ENCODE measurements at places on chromosomes 3 and 15.
A peak's percentile ranks its signal among the peaks of the same experiment; 100 is the strongest.

- no peak for DNase-seq
Observed at GRCh38 chr3:155262295-155262694, 31.2 kb downstream of the STRIT1 start.

DNA sequence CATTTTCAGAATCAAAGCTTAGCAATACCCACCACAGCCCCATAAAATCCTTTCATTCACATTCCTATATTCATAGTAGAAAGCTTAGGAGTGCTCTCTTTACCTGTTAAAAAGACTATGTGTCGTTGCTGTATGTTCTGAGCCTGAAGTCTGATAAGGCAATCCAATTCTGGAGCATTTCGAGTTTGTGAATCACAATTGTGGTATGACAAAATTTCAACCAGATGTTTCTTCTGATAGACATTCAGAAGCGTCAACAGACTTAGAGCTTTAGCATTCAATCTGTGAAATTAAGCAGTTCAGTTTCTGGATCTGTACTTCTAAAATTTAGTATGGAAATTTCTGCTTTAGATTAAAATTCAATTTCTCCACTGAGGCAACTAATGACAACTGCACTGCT lies 58.3 kb downstream of the TASOR start:
- peak; percentile 32 for DNase-seq

DNA sequence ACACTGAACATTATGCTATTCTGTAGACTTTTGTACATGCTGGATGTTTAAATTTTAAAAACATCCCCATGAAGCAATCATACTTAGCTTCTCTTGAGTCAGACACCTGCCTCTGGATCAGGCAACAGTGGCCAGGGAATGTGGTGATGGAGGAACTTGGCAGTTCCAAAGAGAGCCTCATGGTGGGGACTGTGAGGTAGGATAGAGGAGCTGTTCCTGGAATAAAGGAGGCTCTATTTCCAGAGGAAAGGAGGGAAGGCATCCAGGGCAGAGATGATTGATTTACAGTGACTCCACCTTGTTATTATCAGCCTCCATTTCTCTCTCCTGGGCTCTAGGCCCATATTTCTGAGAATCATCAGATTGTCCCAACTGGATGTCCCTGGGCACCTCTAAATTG lies 35.0 kb upstream of the ABHD17C start:
- peak; percentile 37 for DNase-seq

- DNase-seq = peak; percentile 46
Observed at GRCh38 chr3:112477891-112478290, 21.4 kb downstream of the BTLA start.

DNA sequence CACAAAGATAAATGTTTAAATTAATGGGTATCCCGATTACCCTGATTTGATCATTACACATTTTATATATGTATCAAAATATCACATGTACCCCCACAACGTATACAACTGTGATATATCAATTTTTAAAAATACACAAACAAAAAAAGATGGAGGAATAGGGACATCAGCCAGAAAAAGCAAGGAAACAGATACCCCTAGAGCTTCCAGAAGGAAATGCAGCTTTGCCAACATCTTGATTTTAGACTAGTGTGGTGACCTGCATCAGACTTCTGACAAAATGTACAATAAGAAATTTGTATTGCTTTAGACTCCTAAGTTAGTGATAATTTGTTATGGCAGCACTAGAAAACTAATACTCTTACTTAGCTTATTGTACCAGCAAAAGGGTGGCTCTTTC lies 483.8 kb downstream of the TUSC7 start:
- no peak for DNase-seq

DNA sequence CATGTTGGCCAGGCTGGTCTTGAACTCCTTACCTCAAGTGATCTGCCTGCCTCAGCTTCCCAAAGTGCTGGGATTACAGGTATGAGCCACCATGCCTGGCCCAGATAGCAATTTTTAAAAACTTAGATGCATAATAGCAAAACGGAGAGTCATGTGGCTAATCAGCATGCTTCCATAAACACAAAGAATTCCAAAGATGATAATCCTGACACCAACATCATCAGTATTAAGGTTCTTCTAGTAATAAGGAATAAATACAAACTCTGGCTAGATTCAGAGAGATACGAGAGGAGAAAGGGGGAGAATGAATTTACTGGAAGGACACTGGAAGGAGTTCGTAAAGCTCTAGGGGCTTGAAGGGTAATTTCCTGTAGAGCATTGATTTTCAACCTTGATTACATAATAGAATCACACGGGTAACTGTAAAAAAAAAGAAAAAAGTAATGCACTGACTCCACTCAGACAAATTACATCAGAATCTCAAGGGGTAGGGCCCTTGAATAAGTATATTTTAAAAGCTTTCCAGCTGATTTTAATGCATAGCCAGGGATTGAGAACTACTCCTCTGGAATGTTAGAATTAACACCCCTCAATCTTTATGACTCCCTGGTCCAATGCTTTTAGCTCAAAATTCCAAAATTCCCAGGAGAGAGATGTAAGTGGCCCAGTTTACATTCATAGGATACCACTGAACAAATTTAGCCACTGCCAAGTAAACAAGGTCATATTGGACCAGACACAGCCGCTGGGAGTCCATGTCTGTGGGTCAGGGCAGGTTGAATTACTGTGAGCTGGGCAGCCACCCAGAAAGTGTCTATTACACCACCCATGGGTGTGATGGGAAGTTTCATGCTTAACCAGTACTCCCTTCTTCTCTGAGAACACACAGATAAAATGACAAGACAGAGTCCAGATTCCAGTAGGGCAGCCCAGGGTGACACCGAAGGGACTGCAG lies 243.9 kb downstream of the TBL1XR1 start:
- DNase-seq = peak; percentile 84

DNA sequence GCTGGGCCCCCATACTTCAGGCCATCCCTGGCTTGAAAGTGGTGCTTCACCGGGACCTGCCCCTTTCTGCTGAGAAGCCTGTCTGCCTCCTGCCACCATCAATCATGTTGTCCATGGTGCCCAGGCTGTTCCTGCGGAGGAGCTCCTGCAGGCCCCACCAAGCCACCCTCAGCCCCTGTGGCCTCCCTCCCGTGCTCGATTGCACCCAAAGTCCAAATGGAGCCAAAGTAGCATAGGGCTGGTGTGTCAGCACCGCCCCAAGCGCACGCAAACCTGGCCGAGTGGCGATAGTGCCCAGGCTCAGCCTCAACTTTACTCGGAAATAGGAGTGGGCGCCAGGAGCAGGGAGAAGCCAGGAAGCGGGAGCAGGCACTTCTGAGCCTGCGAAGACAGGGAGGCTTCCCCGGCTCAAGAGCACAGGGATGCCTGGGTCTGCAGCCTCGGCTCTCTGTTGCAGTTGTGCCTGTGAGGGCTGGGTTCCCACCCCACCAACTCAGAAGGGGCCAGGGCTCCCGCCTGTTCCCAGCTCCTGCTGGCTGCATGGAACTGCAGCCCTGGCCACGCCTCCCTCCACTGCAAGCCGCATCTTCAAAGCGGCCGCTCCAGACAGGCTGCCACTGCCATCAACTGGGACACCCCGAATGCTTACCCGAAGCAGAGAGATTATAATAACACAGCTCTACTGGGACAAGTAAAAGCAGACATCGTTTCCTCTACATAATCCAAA lies 203.0 kb downstream of the ARRDC4 start:
- no peak for DNase-seq

DNA sequence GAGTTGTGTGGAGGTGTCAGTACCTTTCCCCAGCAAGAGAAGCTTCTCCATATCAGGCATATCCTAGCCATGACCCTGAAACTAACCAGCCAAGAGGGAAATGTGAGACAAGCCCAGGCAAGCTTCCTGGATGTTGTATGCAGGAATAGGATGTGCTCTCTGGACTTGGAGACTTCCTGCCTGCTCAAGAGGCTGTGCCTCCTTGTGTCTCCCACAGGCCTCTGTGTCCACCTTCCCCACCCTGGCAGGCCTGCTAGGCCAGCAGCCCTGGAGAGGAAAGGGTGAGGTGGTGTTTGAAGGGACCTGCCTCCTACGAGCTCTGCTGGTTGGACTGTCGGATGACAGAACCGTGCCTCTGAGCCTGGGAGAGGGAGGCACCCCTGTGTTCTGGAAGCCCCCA lies 2.1 kb upstream of the DYNLT2B start:
- DNase-seq = no peak

- DNase-seq = peak; percentile 32
Observed at GRCh38 chr3:189308608-189309007, 136.8 kb downstream of the TPRG1 start.

DNA sequence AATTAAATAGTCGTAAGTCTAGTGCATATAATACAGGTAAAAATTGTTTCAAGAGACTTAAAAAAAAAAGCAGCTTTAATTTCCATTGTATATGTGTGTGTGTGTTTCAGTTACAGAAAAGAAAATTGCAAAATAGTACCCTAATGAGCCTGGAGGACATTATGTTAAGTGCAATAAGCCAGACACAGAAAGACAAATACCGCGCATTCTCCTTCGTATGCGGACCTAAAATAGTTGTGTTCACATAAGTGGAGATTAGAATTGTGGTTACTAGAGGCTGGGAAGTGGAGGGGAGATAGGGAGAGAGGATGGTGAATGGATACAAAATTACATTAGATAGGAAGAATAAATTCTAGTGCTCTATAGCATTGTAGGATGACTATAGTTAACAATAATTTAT lies 3.6 kb downstream of the MESD start:
- DNase-seq = no peak

DNA sequence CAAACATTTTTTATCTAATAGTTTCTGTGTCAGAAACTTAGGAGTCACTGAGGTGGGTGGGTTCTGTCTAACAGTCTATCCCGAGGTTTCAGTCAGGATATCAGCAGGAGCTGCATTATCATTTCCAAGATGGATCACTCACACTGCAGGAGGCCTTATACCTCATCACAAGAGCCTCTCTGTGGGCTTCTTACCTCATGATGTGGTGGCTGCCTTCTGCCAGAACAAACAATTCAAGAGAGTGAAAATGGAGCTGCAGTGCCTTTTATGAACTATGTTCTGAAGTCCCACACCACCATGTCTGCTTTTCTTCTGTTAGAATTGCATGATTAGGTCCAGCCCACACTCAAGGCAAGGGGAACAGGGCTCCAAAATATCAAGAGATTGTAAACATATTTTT lies 27.9 kb downstream of the RFX7 start:
- no peak for DNase-seq

- DNase-seq = no peak
Observed at GRCh38 chr3:112802338-112802737, 44.3 kb downstream of the CD200R1L start.

DNA sequence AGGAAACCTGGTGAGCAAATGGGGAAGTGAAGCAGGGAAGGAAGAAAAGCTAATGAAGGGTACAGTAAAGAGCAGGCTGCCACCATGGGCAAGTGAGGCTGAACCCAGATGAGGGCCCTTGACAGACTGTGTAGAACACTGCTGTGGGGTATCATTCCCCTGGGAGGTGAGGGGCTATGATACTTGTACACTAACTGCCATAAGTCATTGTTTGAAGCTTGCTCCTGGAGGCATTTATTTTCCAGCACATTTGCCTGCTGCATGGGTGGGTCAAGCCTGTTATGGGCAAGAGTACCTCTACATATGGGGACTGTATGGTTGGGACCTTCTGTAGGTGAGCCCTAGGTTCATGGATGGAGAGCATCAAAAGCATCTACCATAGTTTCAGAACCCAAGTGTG lies 57.4 kb downstream of the POMGNT2 start:
- no peak for DNase-seq

DNA sequence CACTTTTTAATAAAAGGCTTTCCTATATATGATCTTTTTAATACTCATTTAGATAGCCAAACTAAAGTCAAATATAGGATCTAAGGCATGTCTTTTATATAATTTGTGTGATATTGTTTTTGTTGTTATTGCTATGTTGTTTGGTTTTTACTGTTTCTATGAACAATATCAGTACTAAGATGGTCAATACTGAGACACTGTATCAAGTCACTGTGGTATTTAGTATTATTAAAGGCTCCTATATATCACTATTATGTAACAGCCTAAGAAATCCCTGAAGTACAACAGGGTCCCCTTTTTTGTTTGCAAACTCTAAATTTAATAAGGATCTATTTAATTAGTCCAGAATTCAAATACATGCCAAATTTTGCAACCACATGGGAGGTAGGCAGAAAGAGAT lies 61.9 kb downstream of the TBC1D5 start:
- DNase-seq = no peak

GRCh38 chr3:10771486-10772270 lies 44.4 kb upstream of the SLC6A11 start:
- no peak for DNase-seq

GRCh38 chr3:20974396-20974795 lies 776.6 kb downstream of the ZNF385D start:
- no peak for DNase-seq

- DNase-seq = no peak
Observed at GRCh38 chr3:129812589-129812988, 80.9 kb downstream of the TMCC1 start.

DNA sequence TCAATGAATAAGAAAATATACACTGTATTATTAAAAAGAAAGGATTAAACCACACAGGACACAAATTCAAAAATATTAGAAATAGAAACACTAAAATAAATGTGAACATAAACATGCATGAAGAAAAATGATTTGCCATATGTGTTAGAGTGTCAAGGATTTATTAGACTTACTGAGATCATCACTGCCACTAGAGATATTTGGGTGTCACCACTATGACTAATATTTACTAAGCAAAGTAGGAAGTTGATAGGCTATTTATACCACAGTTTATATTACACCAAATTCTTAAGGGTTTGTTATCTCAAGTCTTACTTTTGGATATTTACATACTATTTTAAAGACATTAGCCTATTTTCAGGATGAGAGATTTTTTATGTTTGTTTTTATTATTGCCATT lies 575.0 kb upstream of the SGO1 start:
- DNase-seq = no peak

DNA sequence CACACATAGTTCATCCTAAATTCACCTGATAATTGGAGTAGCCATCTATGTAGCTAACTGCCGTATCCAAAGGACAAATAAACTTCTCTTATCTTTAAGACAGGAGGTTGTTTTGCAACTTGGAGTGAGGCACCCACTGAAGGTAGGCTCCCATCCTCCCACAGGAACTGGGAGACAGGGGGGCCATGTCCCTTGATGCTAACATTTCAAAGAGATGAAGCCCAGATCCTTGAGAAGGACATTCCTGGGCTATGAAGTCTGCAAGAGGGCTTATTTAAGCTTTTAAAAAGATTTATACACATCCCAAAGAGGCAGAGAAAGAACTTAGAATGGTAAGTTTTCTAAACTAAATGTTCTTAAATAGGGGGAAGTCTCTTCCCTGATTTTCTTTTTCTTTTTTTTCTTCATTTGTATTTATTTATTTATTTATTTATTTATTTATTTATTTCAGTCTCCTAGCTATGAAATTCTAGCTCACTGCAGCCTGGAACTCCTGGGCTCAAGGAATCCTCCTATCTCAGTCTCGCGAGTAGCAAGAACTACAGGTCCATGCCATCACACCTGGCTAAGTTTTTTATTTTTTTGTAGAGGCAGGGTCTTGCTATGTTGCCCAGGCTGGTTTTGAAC lies 12.8 kb upstream of the MOBP start:
- no peak for DNase-seq

- no peak for DNase-seq
Observed at GRCh38 chr3:139757448-139758030, 79.8 kb upstream of the NMNAT3 start.

DNA sequence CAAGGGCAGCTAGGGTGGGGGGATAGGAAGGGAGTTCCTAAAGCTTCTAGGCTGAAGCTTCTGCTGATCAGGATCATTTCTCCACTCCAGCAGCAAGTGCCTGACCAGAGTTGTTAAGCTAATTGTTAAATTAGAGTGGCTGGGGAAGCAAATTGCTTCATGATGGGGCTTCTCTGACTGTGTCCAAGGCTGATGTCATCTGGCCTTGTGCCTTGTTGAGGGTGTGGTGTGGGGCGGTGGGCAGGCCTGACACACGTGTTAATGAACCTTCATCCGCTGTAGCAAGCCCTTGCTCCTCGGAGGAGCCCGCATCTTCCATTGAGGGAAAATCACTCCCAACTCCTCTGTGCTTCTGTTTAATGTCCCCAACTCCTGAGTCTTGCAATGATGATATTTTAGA lies 84.3 kb upstream of the ROPN1 start:
- no peak for DNase-seq
